ENCODE measurements at places on chromosomes 5 and 9.

DNA sequence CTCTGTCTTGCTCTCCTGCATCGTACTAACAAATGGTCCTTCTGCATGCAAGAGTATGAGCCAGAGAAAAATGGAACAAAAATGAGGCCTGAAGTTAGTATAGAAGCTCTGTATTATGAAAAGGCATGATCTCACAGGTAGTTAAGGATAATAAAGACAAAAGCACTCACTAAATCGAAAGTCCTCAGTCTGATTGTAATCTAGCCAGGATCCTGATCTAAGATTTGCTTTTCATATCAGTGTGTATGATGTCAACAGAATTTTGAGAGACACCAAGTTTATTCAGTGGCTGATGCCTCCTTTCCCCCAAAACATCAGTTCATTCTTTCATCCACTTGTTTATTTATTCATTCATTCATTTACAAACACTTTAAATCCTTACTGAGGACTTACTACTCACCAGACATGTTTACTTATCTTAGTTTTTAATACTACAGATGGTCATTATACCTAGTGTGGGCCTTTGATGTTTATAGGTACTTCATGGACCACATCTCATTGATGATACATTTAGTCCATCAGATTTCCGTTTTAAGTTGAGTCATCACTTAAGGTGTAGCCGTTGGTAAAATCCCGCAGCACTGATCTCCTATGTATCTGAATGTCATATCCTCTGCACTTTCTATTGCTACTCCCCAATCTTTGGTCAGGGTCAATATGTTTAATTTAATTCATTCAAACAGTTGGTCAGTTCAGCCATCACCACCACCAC is 105.2 kb upstream of the DHFR start:
- H3K4me3 ChIP-seq: no peak overlapping the region
- H3K27me3 ChIP-seq: no peaks in the 10 kb centered on the region
- no peak for DNase-seq

DNA sequence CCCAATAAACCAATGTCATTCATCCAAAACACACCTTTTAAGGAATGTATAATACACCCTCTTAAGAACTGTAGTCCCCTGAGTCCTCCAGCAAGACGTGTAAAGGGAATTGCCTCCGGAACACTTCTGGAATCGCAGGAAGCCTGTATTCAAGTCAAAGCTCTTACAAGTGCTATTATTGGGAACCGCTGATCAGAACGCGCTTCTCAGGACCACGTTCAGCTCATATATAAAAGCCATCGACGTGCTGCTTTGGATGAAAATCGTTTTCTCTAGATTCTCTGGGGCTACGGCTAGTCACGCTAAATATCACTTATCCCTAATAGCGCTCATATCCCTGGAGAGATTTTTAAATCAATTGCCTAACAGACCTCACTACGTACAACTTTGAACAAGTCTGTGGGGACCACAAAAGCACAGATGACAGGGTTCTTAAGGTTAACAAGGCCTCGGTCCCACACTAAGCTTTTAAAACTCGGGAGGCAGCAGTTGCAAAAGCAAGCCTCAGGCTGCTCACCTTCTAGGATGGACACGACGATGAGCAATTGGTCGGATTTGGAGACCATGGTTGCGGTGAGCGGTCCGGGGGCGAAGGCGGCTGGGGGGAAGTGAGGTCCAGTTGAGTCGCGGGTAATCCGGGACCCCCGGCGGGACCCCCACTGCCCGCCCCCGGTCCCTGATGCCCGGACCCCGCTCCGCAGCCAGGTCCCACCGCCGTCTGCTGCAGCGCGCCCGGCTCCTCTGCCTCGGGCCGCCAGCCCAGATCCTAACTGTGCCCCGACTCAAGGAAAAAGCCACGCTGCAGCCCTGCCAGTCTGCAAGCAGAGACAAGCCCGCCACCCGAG is 548 bp downstream of the CEP120 start:
- no peaks in the 10 kb centered on the region for H3K27me3 ChIP-seq
- H3K4me1 ChIP-seq: peaks cover 18% of the 10 kb centered on the region
- H3K4me3 ChIP-seq: no peak overlapping the region
- peaks cover 7% of the 10 kb centered on the region for H3K36me3 ChIP-seq
- DNase-seq: no peak

DNA sequence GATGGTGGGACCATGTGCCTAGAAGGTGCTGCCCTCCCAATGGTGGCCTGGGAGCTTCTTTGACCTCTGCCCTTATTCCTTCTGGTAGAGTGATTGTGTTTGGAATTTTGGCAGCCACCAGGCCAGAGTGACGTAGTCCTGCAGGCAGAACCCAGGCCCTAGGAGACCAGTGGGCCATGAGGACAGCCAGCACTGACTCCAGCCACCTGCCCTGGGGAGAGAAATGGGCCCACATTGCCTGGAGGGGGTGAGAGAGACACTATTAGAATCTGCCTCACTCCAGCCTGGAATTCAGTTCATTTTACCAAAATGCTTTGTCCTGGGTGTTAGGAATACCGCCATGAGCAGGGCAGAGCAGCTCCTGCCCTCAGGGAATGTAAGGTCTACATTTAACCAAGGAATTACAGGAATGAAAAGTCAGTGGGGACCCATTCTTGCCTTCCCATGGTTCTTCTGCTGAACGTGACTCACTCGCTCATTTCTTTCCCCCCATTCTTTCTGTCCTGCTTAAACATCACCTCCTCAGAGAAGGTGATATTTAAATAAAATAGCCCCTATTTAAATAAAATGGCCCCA is 5.5 kb upstream of the COL27A1 start:
- H3K4me3 ChIP-seq: no peak overlapping the region
- H3K27ac ChIP-seq: no peak overlapping the region
- H3K27me3 ChIP-seq: peaks cover 58% of the 10 kb centered on the region
- no peaks in the 10 kb centered on the region for H3K36me3 ChIP-seq

GRCh38 chr5:144275329-144275728 is 104.7 kb downstream of the KCTD16 start:
- no peaks in the 10 kb centered on the region for H3K4me1 ChIP-seq
- H3K36me3 ChIP-seq: no peaks in the 10 kb centered on the region
- no peak overlapping the region for H3K27ac ChIP-seq
- DNase-seq: no peak
- H3K27me3 ChIP-seq: peaks cover 4% of the 10 kb centered on the region
- no peak overlapping the region for H3K4me3 ChIP-seq

DNA sequence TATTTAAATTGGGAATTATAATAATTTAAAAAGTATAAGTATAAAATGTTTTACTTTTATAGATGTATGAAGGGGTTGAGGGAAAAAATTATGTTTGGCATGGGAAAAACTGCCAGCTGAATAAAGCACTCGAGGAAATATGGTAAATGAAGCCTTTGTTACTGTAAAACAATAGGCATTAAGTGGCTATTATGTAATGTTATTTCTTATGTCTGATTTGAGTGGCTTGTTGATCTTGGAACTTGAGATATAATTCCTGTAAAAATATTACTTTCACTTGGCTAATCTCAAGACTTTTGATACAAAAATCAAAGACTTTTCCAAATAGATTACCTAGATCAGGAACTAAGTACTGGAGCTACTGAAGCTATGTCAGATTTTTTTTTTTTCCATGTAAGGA is 182.9 kb downstream of the CD180 start:
- H3K27ac ChIP-seq: no peak overlapping the region
- no peak for DNase-seq
- H3K4me3 ChIP-seq: no peak overlapping the region
- no peaks in the 10 kb centered on the region for H3K36me3 ChIP-seq
- H3K27me3 ChIP-seq: no peaks in the 10 kb centered on the region
- peaks cover 62% of the 10 kb centered on the region for H3K4me1 ChIP-seq

GRCh38 chr9:2193552-2193951 is 178.4 kb downstream of the SMARCA2 start:
- H3K4me1 ChIP-seq: no peaks in the 10 kb centered on the region
- peaks cover 86% of the 10 kb centered on the region for H3K36me3 ChIP-seq
- no peak overlapping the region for H3K27ac ChIP-seq
- H3K27me3 ChIP-seq: no peaks in the 10 kb centered on the region

- H3K27me3 ChIP-seq: peaks cover 3% of the 10 kb centered on the region
- H3K36me3 ChIP-seq: no peaks in the 10 kb centered on the region
- no peak overlapping the region for H3K4me3 ChIP-seq
- H3K27ac ChIP-seq: no peak overlapping the region
- peaks cover 6% of the 10 kb centered on the region for H3K4me1 ChIP-seq
- no peak for DNase-seq
Measured at GRCh38 chr5:178487911-178488600, 102.1 kb downstream of the COL23A1 start.

All from naive thymus-derived CD8-positive, alpha-beta T cell (primary cell).